NCI-H187 (cell line): ENCODE measurements at places on chromosomes 16 and 17.

- no peak for DNase-seq
These were observed 70.2 kb downstream of the MRM3 start for GRCh38 chr17:852349-852748.

GRCh38 chr17:80968602-80969029 is 23.0 kb upstream of the CHMP6 start:
- no peak for DNase-seq

- DNase-seq: no peak
These were observed 1.3 kb downstream of the GSPT1 start for GRCh38 chr16:11914210-11915113.

GRCh38 chr16:17776888-17777287 is 306.1 kb upstream of the XYLT1 start:
- no peak for DNase-seq

DNA sequence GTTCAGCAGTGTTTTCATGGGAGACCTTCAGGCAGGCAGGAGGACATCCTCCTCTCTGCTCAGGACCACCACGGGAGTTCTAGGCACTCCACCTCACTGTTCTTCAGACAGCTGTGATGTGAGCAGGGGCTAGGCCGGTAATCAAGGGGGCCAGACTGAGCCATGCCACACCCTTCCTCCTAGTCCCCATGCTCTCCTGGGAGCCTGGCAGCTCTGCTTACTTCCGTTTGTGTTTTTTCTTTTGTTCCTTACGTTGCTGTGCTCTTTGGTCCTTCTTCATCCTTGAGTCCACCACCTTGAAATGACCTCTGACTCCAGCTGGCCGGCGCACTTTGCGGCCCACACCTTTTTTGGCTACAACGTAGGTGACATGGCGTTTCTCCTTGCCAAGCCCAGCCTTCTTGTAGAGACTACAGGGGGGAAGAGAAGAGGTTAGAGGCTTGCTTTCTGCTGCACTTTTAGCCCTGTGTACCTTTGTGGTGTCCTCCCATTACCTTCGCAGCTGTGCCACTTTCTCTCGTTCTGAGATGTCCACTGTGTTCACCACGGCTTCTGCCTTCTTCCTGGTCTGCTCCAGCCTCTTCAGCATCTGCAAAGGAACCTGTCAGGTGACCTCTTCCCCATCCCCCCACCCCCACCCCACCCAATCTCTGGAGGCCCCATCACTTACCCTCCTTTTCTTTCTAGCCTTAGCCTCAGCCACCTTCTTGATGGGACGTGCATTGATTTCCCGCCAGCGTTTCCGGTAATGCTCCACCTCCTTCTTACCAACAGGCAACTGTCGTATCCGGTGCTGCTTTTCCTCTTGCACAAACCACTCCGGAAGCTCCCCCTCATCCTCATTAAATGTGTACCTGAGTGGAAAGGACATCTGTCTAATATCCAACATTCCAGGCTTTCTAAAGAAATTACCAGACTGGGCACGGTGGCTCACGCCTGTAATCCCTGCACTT is 7.4 kb upstream of the PSMC5 start:
- DNase-seq: no peak

- DNase-seq: no peak
These were observed 60.4 kb downstream of the STH start for GRCh38 chr17:46059486-46059885.

GRCh38 chr17:15171167-15172047 is 93.7 kb downstream of the PMP22 start:
- no peak for DNase-seq

DNA sequence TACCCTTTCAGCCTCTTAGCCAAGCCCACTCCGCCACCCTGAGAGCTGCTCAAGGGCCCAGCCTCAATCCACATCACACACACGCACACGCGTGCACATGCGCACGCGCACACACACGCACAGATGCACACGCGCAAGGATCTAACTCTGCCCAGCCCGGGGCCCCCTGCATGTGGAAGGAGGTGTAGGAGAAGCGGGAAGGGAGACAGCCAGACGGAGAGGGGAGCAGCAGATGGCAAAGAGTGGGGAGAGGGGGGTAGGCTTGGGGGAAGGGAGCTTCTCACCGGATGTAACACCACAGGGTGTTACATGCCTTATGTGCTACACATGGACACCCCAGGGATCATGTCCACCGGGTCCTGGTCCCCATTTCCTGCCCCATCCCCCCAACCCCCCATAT is 15.3 kb downstream of the DLG4 start:
- no peak for DNase-seq

GRCh38 chr17:12530161-12530560 is 135.5 kb upstream of the MYOCD start:
- no peak for DNase-seq

DNA sequence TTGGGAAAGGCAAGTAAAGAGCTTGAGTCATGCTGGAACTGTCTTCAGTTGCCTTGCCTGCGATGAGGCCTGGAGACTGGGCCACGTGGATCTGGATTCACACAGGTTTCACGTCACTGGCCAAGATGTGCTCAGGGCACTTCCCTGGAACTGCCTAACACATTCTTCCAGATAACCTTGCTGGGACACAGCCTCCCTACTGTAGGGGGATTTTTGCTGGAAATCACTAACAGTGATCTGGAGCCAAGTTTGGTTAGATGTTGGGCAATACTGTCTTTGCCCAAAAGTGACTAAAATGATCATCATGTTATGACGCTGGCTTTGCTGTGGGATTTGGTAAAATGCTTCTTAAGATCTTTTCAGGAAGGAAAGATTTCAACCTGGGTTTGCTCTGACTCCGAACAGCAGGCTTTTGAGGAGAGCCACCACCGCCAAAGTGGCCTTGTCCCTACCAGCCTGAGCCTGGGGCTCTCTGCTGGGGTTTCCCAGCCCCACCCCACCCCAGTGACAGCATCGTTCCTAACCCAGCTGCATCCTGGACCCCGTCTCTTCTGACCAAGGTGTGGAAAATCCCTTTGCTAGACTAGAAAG is 14.7 kb downstream of the C1QTNF1 start:
- DNase-seq: no peak

DNA sequence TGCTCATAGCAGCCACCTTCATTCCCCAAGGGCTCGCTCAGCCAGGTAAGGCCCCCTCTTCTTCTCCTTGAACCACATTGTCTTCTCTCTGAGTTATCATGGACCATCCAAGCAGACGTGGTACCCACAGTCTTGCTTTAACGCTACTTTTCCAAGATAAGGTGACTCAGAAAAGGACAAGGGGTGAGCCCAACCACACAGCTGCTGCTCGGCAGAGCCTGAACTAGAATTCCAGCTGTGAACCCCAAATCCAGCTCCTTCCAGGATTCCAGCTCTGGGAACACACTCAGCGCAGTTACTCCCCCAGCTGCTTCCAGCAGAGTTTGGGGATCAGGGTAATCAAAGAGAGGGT is 272 bp downstream of the CCL2 start:
- DNase-seq: no peak

GRCh38 chr16:3022684-3023414 is 893 bp downstream of the HCFC1R1 start:
- no peak for DNase-seq

- DNase-seq: no peak
These were observed 16.5 kb upstream of the SPNS3 start for GRCh38 chr17:4417129-4417667.

DNA sequence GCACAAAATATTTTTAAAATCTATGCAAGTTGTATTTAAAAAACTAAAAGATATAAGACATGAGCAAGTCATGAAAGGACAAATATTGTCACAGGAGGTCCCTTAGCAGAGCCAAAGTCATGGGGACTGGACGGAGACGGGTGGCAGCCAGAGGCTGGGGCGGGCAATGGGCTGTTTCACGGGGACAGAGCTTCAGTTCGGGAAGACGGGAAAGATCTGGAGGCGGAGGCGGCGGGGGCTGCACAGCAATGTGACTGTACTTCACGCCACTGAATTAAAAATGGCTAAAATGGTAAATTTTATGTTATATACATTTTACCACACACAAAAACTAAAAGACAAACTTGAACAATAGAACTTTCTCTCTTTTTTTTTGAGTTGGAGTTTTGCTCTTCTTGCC is 60.0 kb upstream of the METRNL start:
- DNase-seq: no peak

DNA sequence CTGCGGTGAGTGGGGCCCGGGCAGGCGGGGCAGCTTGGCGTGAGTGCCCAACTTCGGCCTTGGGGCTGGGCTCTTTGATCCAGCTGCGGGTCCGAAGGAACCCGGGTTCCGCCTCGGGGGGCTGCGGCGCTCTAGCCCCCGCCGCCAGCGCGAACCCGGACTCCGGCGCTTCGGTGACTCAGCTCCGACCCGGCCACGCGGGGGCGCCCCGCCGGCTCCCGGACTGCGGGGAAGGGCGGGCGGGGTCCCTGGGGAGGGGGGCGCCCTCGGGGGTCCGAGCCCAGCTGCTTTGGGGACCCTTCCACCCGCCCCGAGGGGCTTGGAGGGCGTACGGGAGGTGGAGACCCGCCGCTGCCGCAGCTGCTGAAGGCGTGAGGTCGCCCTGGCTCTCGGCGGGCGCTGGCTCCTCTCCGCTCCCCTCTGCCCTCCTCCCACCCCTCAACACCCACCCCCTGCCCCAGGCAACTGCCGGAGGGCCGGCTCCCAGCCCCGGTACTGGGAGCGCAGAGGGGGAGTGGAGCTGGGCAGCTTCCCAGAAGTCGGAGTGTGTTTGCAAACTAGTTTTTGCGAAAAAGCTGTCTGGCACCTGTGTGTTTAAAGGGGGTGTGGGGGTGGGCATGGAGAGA is 516 bp downstream of the CPNE2 start:
- no peak for DNase-seq

GRCh38 chr17:73697872-73698271 is 53.6 kb upstream of the SDK2 start:
- peak; percentile 42 for DNase-seq

- DNase-seq: no peak
These were observed 383.7 kb downstream of the CPPED1 start for GRCh38 chr16:12419987-12420386.

DNA sequence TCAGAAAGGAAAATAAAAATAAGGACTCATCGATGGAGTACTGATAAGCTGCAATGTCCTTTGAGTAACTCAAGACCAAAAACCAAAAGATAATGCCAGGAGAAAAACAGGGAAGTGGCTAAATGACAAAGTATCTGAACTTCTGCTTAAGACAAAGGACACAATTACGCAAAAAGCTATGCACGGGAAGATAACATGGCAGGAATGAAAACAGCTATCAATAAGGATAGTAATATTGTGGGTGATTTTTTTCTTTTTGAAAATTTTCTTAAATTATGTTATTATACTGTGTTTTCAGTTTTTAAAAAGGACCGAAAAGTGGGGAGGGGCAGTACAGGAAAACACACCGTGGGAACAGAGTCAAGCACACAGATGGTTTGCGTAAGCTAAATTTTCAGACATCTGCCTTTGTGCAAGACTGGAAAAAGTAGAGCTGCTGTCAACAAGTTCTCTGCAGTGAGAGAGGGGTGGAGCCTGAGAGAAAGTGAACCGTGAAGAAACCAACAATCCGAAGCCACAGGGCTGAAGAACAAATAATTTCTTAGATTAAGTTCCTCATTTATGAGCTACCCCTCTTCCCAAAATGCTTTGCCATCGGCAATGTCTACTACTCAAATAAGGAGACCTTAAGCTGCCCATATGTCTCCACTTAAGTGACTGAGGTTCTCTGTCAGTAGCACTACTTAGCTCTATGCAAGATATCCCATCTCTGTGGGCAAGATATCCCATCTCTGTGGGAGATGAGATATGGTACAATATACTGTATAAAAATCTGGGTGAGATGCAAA is 99.9 kb upstream of the CORO6 start:
- no peak for DNase-seq

DNA sequence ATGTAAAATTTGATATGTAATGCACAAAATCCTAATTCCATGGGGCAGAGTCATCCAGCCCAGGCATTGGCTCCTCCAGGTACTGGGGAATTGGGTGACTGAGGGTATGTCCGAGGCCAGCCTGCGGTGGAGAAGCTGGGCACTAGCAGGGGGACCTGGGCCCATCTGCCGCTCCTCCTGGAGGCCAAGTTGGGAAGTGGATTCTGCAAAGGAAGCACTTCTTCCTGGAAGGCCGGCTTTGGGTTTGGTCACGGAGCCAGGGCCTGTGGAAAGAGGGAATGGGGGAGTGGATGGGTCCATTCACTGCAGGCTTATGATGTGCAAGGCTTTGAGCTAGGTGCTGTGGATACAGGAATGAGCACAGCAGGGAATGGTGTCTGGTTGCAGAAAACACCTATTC is 85.8 kb downstream of the GNAO1 start:
- DNase-seq: no peak

DNA sequence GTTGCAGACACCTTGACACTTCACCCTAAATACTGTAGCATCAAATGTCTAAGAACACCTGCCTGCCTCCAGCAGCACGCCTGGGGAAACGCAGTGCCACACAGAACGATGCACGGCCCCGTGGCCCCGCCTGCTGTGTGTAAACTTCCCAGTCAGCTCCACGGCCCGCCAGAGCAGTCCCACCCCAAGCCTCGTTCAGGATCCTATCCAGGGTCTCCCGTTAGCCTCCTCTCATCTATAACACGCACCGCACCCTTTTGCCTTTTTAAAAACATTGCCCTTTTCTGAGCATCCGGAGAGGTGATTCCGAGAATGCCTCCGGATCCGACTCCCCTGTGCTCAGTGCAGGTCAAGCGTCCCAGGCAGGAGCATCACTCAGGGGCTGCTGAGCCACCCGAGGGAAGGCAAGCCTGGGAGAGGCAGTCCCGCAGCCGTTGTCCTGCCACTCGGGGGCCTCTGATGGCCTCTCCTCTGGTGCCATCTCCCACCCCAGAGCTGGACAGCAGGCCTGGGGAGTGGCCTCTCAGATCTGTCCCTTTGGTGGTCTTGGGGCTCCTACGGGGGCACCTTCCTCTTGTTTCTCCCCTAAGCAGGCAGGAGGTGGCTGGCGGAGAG is 37.9 kb upstream of the SLC38A10 start:
- DNase-seq: no peak

DNA sequence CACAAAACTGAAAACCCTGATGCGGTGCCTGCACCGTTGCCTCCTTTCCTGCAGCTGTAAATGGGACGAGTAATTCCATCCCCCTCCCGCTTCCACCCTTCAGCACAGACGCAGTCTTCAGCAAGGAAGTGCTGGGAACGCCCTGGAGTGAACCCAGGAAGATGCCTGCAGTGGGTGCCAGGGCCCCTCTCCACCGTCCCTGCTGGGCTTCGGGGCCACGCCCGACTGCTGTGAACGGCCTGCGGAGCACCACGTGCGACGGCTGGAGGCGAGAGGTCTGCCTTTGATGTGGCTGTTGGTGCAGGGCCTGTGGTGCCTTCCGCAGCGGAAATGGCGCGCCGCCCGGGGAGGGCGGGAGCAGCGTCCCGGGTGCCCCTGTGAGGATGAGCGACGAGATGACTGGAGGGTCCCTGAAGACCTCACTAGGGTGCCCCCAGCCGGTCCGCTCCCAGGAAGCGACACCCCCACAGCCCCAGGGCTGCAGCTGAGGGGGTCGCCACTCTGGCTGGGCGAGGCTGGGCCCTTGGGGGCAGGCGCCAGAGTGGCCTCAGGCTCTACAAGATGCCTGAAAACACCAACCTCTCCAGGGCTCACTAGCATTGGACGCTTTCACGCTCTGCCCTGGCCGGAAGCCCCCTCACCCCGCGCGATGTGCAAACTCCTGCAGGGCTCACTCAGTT is 749 bp upstream of the MC1R start:
- peak; percentile 59 for DNase-seq

GRCh38 chr16:82134846-82135245 is 35.2 kb downstream of the MPHOSPH6 start:
- DNase-seq: no peak

GRCh38 chr16:76201385-76201784 is 75.8 kb upstream of the CNTNAP4 start:
- DNase-seq: no peak

- DNase-seq: no peak
These were observed 52.2 kb downstream of the SIAH1 start for GRCh38 chr16:48332978-48333377.

- no peak for DNase-seq
These were observed 176.6 kb upstream of the IRX6 start for GRCh38 chr16:55147396-55147795.
